ENCODE measurements at places on chromosomes 11 and 22.
A peak's percentile ranks its signal among the peaks of the same experiment; 100 is the strongest.

DNA sequence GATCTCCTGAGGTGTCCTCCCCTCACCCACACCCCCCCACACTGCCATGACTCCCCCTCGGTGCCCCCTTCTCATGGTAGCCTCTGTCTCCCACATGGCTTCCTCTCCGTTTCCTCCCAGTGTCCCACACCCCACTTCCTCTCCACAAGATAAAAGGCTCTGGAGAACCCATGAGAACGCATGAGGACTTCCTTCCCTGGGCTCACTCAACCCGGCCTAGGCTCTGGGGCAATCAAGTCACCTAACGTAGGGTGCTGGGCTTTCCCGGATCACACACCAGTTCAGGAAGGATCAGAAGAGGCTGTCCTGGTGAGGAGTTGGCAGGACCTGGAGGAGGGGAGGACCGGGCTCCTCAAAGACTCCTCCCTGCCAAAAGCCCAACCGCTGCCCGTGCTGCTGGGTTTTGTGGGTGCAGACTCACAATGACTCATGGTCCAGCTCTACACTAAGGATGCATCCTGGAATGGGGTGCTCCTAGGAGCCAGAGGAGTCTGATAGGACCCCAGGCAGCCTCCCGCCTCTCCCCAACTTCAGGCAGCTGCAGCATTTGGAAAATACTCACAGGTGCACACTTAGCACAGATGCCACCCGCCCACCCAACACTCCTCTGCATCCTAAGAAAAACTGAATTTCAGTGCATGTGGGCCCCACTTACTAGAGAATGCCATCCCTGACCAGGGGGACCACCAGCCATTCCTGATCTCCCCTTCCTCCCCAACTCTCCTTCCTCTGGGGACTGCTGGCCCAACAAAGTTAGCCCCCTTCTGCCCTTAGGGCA lies 21.0 kb downstream of the SLC22A12 start:
- no peak for ATAC-seq

DNA sequence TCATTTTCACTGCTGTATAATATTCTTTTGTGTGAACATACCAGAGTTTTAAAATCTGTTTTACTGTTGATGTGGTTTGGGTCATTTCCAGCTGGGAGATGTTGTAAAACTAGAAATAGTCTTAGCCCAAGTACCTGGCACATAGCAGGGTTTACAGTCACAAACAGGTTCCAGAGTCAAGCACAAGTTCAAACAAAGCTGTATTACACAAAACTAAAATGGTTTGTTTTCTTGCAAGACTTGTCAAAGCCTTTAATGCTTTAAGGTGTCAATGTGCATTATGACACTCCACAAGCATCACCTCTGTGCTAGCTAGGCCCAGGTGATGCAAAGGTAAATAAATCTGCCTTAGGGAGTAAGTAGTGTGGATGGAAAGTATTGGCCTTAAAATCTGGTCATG lies 379.1 kb downstream of the MN1 start:
- no peak for ATAC-seq

GRCh38 chr11:84249344-84250135 lies 963.4 kb upstream of the CCDC90B start:
- no peak for ATAC-seq

GRCh38 chr22:37140686-37141323 lies 8.9 kb downstream of the IL2RB start:
- ATAC-seq, result no peak

GRCh38 chr11:118948000-118948399 lies 8.1 kb upstream of the UPK2 start:
- ATAC-seq, result no peak

DNA sequence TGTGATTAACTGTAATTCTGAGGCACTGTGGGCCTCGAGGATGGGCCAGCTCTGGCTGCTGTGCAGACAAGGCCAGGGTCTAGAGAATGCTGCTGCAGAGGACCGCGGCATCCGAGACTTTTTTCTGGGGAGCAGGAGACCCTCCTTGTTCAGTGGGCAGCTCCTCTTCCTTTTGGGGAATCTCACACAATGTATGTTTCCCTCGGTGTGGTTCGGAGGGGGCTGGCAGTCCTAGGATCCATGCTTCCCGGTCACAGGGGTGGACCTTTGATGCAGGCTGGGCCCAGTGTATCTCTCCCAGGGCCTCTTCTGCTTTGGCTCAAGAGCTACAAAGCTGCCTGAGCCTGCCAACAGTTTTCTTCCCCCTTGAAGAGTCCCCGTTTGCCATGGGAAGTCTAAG lies 31.5 kb downstream of the MYEOV start:
- no peak for ATAC-seq

DNA sequence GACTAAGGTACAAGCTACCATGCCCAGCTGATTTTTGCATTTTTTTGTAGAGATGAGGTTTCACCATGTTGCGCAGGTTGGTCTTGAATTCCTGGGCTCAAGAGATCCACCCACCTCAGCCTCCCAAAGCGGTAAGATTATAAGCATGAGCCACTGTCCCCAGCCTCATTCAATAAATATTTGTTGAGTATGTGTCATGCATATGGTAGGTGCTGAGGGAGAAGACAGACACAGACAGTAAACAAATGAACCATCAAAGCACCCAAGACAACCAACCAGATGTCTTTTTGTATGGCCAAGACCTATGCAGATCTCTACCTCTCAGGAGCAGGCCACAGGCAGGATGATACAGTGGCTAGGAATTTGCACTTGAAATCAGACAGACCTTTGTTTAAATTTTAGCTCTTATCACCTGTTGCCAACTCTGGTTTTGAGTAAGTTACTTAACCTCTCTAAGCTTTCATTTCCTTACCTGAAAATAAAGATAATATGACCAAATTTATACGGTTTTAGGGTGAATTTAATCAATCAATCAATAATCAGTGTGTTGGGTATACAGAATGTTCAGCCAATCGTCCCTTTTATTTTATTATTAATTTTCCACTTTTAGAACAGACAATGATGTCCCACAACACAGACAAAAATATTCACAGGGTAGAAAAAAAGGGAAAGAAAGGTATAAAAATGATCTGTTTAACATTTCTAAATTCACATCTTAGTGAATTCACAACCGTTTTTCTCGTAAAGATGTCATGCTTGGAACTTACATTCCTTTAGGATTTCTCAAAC lies 128.2 kb downstream of the SGSM3 start:
- no peak for ATAC-seq

DNA sequence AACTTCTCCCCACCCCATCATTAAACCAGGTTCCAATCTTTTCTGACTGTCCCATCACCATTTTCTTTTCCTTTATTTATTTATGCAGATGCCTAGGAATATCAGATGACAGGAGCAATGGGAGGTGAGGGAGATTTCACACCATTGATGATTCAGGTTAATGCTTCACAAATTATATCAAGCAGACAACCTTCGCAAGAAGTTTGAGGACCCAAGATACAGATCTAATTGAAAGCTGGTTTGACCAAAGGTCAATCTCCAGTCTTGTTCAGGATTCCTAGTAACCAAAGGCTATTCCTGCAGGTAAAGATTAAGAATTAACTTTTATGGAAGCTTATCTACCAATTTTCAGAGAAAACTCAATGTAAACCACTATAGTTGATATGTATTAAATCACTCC lies 54.4 kb downstream of the SLC35F2 start:
- ATAC-seq, result no peak

GRCh38 chr11:1619449-1619848 lies 2.5 kb downstream of the KRTAP5-4 start:
- no peak for ATAC-seq

DNA sequence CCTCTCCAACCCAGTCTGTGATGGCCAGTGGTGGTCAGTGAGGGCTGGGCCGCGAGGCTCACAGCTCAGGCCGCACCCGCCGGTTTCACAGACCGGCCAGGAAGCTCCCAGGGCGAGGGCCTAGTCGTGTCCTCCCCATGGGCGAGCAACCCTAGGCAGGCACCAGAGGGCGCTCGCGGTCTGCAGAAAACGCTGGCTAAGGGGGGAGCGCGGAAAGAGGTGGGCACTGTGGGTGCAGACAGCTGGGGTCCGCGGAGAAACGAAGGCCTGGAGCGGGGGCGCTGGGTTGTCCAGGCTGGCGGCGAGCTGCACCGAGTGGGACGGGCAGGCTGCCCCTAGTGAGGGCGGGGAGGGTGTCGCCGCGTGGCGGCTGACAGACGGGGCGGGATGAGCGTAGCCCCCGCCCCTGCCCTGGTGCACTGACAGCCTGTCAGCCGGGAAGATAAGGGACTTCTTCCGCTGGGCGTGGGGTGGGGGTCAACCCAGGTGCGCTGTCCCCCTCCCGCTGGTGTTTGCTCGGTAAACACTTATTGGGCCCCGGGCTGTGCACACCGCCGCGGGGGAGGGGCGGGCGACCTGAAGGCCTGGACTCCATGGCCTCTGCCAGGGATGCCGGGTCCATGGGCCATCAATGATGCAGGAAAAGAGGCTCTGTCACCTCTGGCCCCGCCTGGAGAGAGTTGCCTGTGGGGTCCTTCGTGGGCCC lies 7.5 kb downstream of the GP1BB start:
- peak; percentile 88 for ATAC-seq

DNA sequence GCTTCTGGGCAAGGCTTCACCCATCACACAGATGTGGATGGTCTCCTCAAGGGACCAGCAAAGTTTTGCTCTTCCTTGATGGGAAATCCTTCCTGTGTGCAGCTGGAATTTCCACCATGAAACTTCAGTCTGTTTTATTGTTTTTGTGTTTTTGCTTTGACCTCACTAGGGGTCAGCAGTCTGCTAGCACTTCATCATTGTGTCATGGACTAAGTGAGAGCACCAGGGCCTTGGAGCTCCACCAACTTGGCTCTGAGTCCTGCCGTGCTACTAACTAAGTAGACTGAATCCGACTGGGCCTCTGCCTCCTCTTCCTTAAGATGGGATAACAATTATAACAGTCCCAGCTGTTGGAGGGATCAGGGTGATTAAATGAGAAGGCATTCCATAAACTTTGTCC lies 305.8 kb upstream of the NCAM1 start:
- ATAC-seq, result no peak

- no peak for ATAC-seq
Observed at GRCh38 chr11:129787532-129788155, 28.0 kb upstream of the TMEM45B start.

DNA sequence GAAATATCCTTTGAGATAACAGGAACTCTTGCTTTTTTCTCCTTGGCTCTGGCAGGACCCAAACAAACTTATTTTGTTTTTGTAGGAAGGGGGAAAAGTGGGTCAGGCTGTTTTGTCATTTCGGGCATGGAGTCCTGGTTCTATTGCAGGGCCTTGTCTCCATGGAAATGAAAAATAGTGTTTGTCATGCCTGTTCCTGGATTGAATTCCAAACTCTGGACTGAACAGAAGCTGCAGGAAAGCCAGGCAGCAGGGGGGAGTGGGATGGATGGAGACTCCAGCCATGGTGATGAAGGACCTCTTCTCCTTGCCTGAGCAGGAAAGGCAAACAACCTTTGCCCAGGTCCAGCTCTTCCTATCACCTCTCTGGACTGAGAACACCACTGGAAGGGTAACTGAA lies 87.0 kb downstream of the SCN3B start:
- no peak for ATAC-seq

- ATAC-seq, result peak; percentile 46
Observed at GRCh38 chr11:117997823-117998579, 11.8 kb downstream of the IL10RA start.

DNA sequence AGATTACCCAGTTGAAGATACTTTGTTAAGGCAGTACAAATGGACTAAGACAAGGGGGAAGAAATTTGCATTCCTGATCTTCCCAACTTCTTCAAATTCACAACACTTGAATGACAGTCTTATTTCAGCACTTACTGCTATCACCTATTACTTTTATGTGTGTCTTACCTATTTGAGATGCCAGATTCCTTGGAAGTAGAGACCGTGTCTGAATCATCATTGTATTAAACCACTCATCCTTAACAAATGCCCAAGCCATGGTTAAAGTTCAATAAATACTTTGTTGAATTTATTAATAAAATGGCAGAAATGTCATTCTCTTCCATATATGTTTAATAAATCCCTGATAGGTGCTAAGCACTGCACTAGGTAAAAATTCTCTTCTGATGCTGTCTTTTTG lies 18.3 kb downstream of the SC5D start:
- no peak for ATAC-seq

- no peak for ATAC-seq
Observed at GRCh38 chr11:130237282-130238006, 77.3 kb downstream of the ZBTB44 start.

GRCh38 chr11:62108017-62108750 lies 15.6 kb upstream of the INCENP start:
- ATAC-seq, result no peak

GRCh38 chr22:25407859-25408229 lies 156.6 kb upstream of the GRK3 start:
- no peak for ATAC-seq

DNA sequence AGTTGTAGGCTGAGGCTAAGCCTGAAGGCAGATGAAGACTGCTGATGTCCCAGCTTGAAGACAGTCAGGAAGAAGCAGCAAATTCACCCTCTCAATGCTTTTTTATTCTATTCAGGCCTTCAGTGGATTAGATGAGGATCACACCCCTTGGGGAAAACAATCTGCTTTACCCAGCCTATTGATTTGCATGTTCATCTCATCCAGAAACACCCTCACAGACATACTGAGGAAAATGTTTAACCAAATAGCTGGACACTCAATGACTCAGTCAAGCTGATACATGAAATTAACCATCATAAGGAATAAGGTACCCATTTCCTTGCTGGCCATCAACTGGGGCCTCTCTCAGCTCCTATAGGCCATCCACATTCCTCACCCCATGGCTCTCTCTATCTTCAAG lies 549.9 kb upstream of the CCDC90B start:
- ATAC-seq, result no peak

GRCh38 chr11:76443268-76443980 lies 1.4 kb upstream of the EMSY start:
- ATAC-seq, result no peak

DNA sequence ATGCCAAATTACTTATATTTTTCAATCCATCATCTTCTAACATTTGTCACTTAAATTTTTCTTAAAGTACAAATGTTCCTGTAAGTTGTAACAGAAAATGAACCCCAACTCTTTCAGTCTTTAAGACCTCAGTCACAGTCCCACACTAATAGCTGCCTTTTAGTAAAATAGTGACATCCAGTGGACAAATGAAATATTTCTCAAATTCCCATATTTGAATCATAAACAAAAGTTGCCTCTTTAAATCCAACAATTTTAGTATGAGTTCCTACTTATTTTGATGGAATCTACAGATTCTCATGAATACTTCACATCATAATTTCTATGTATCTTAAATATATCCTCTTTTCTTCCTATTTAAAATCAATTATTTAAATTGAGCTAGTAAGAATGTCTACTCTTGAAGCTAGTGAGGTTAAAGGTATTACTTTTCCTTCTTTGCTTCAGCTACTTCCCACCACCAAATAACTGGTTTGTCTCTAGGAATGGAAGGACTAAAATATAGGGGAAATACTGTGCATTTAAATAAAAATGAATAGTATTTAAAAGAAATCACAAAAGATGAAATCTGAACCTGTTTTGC lies 9.2 kb downstream of the LIN7C start:
- no peak for ATAC-seq

- no peak for ATAC-seq
Observed at GRCh38 chr11:117647872-117648271, 149.1 kb downstream of the DSCAML1 start.

- ATAC-seq, result no peak
Observed at GRCh38 chr11:60774726-60775125, 10.4 kb upstream of the MS4A10 start.
